Stimulated activated CD4-positive, alpha-beta T cell treated with anti-CD3 and anti-CD28 coated beads, Interleukin-1b, Interleukin-23, amount 100 ng/mL, for 4 hours (primary cell): ENCODE measurements at places on chromosomes 12 and 14.

GRCh38 chr12:88471331-88472045, 108.8 kb downstream of the KITLG start:
- DNase-seq: no peak

- no peak for DNase-seq
These were observed 8.6 kb downstream of the TUNAR start for GRCh38 chr14:95885278-95885677.

GRCh38 chr12:122963941-122964265, 2.4 kb downstream of the ABCB9 start:
- no peak for DNase-seq

- no peak for DNase-seq
These were observed 169.8 kb downstream of the BTG1 start for GRCh38 chr12:91975891-91976290.

DNA sequence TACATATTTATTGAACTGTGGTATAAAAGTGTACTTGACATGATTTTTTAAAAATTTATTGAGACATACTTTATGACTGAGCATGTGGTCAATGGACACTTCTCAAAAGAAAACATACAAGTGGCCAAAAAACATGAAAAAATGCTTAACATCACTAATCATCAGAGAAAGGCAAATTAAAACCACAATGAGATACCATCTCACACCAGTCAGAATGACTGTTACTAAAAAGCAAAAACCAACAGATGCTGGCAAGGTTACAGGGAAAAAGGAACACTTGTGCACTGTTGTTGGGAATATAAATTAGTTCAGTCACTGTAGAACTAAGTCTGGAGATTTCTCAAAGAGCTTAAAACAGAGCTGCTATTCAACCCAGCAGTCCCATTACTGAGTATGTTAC, 1177.6 kb downstream of the GALC start:
- DNase-seq: no peak

DNA sequence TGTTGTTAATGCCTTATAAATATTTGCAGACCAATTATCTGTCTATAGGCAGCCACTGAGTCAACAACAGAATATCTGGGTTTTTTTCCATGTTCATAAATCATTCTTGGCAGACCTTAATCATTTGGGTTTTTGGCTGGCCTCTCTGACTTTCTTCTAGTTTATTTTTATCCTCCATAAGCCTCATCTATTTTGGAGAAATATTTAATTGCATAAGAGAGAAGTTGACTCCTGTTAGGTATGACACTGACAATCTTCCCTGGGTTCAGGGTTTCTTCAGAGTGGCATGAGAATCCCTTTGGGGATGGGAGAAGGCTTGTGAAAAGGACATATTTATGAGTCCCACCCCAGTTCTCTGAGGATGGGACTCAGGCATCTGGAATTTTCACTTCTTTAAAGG, 299.8 kb downstream of the NRXN3 start:
- no peak for DNase-seq

- peak; percentile 74 for DNase-seq
These were observed 93.9 kb upstream of the EVL start for GRCh38 chr14:99971087-99971940.

DNA sequence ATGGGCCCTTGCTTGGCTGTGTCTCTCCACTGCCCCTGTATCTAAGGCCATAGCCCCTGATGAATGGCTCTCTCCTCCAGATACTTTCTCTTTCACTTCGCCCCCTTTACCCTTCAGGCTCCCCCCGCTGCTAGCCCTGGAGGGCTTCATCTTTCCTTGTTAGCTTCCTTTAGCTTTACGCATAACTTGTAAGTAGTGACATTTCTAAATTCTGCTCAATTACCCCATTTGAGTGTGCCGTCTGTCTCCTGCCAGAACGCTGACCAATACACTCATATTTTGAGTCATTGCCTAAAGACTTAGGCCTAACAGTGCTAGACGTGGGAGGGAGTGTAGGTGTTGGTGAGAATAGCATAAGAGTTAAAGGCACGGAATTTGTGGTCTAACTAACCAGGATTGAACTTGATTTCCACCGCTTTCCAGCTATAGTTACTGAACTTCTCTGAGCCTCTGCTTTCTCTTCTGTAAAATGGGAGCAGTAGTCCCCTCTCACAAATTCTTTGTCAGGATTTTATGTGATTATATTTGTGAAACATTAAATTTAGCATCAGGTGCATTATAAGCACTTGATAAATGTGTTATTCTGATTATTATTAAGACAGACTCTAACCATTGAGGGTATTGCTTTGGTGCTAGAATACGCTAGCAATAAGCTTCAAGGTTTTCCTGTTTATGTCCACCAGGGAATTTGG, 129.3 kb downstream of the ZFP36L1 start:
- DNase-seq: peak; percentile 18

DNA sequence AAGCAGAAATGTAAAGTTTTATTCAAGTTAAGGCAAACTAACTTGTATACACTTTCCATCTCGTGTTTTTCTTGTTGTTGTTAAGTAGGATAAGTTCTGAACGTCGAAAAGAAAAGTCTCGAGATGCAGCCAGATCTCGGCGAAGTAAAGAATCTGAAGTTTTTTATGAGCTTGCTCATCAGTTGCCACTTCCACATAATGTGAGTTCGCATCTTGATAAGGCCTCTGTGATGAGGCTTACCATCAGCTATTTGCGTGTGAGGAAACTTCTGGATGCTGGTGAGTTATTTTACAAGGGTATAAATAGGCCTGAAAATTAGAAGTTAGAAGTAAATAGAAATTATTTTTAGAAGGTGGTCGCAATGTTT, 25.0 kb downstream of the HIF1A start:
- DNase-seq: no peak

DNA sequence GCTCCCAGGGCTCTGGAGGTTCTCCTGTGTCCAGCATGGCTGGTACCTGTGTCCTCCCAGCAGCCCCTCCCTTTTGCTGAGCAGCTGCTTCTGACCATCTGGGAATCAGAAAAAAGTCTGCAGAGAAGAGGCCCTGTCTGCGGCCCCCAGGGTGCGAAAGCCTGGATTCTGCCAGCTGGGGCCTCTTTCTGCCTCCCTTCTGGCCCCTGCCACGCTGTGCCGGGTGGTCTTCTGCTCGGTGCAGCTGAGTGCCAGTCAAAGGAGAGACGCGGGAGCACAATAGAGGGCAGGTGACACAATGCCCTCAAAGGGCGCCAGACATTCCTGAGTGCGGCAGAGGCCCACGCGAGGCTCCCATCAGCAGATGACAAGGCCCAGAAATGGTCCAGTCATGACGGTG, 12.6 kb downstream of the BTBD6 start:
- DNase-seq: no peak

GRCh38 chr12:96041181-96041580, 5.8 kb upstream of the LTA4H start:
- no peak for DNase-seq
